ENCODE measurements at places on chromosomes 5 and 9. TPM values are rescaled to one million over a fixed set of nuclear protein-coding genes. Genes with fewer than 3 reads are reported as not detected.

DNA sequence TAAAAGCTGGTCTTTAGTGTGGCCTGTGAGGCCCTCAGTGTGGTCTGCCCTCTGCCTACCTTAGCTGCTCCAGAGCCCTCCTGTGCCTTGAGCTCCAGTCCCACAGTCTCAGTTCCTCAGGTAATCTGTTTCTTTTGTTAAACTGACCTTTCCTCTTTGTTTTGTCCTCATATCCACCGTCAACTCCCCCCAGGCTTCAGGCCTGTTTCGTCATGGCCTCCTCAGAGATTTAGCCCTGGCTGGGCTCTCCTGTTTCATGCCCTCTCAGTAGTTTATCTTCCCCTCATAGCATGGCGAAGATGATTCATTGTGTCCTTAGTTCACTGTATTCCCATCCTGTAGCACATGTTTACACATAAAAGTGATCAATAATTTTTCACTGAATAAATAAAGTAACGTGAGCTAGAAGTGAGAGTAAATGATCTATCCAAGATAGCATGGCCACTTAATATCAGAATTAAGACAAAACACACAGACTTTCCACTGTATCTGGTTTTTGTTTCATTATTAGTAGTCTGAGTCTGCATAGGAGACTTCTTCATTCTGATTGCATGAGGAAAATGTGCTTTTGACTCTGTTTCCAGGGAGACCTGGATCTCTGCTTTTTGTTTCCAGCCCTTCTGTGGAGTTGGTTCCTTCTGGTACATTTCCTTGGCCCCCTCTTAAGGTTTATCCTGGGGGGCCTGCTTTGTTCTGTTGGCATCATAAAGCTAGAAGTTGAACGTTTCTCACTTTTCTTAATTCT, 70.5 kb downstream of the SNX24 start:
- no peak for DNase-seq

The TAF11L5 gene
- not detected for total RNA-seq

GRCh38 chr9:7212101-7212500, 454.3 kb downstream of the KDM4C start:
- DNase-seq = no peak

- DNase-seq = no peak
Observed at GRCh38 chr9:121876658-121877271, 216.3 kb downstream of the TTLL11 start.

GRCh38 chr9:82722051-82722450, 340.9 kb downstream of the RASEF start:
- no peak for DNase-seq

The DBH gene
- total RNA-seq = not detected

- DNase-seq = no peak
Observed at GRCh38 chr9:89975024-89975423, 370.2 kb downstream of the GADD45G start.

DNA sequence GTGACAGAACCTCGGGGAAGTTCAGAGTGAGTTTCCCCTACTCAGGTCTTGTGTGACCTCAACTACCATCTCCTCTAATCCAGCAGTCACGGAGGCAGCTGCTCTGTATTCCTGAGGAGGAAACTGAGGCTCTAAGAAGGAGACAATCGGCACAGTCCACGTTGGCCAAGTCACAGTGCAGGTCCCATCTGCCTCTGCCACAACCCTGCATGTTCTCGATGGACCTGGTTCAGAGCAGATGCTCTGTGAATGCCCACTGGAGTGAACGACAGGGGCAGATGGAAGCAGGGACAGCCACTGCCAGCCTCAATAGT, 722 bp upstream of the ERGIC1 start:
- DNase-seq = no peak

GRCh38 chr5:78899922-78900362, 85.2 kb downstream of the ARSB start:
- DNase-seq = no peak

The INSYN2B gene
- total RNA-seq = 21.4 TPM

GRCh38 chr9:114085387-114085789, 7.3 kb upstream of the AMBP start:
- no peak for DNase-seq

GRCh38 chr5:92652756-92653155, 928.3 kb downstream of the NR2F1-AS1 start:
- DNase-seq = no peak

DNA sequence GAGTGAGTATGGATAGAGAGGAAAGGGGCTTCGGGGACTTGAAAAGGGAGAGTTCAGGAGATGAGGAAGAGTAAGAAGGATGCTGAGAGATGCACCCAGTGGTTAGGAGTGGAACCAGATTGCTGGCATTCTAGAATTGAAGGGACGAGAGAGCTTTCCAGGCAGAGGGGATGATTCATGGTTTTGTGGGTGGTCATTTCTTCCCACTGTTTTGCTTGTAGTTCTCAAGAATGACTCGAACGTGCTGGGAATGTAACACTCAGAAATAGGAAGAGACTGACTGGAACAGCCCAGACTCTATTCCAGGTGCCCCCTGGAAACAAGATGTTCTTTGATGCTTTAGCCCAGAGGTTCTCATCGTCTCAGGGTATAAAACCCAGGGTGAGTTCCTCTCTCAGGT, 294.2 kb downstream of the ICE1 start:
- no peak for DNase-seq

DNA sequence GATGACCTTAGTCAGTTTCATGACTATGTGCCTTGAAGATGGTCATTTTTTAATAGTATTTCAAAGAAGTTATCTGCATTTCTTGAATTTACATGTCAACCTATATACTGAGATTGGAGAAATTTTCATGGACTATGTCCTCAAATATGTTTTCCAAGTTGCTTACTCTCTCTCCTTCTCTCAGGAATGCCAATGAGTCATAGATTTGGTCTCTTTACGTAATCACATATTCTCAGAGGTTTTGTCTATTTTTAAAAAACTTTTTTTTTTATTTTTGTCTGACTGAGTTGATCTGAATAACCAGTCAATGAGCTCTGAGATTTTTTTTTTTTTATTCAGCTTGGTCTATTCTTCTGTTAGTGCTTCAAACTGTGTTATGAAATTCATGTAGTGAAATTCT, 374.7 kb upstream of the GRIN3A start:
- DNase-seq = no peak

The FBN2 gene
- total RNA-seq = 73.7 TPM

DNA sequence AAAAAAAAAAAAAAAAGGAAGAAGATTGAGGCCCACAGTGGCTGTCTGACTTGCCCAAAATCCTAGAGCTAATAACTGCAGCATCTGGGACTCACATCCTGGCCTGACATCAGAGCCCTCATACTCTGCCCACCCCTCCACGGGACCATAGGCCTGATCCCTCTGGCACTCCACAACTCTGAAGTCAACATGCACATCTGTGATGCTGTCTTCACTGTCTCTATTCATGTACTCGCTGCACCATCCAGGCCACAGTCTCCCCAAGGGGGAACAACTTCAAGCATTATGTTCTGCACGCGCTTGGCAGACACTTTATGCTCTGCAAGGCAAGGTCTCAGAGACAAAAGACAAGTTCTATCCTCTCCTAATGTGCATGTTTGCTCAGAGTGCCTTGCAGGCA, 158.2 kb downstream of the SPOCK1 start:
- no peak for DNase-seq

GRCh38 chr9:89097219-89097618, 81.4 kb downstream of the SHC3 start:
- DNase-seq = no peak

DNA sequence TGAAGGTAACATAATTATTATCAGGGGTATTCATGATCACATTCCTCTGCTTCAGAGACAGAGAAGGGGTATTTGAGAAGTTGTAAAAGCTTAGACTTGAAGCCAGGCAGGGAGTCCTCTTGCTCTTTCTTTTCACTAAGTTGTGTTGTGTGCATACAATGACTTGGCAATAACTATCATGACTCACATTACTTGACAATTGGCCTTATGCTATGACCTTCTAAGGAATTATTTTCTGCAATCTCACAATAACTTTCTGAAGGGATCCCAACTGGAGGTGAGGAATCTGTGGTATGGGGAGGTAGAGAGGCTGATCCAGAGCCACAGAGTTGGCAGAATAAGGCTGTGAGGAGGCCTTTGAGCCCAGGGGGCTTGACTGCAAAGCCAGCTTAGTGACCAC, 622.3 kb downstream of the MTRR start:
- DNase-seq = no peak

DNA sequence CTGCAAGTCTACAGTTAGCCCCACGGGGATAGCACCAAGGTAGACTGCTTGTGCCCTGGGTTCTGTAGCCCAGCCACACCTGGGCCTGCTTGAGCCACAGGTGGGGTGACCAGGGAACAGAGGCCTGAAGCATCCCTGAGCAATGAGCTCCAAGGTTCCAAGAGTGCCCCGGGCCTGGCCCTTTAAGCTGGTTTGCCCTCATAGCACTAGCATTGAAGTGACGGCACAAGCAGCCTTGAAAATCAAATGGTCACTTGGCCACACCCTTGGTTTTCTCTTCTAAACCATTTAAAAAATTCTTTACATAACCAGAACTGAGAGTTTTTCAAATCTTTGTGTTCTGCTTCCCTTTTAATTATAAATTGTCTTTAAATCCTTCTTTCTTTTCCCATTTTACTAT, 24.7 kb downstream of the FBXO10 start:
- DNase-seq = no peak

The PAEP gene
- not detected for total RNA-seq

DNA sequence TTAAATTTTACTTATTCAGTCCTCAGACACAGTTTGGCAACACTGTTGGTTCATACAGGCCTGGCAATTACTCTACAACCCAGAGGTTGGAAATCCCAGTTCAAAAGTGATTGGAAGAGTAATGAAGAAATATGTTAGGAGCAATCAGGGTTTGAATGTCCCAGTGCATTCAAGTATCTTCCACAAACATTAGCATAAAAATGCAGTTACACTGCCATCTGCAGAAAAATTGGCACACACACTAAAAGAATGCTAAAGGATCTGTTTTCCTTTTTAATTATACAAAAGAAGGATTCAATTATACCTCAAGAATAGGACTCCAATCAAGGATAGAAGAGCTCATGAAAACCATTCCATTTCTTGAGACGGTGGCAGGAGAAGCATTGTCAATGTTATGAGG, 130.2 kb downstream of the DNAH5 start:
- no peak for DNase-seq

DNA sequence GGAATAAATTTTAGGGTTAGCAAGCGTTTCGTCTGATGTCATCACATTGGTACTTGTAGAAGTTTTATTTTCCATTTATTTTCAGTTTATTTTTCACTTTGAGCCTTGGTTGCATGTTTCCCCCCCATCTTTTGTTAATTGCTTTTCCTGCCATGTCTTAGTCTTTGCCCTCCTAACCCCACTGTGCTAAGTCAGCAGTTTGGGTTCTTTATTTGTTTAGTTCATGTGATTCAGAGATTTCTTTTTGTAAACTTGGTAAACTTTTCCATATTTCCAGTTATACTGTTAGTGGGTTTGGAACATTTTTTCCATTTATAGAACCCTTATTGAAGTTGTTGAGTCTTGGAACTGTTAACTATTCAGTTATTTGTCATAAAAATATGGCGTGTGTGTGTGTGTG, 252.9 kb upstream of the ANKH start:
- DNase-seq = no peak

- no peak for DNase-seq
Observed at GRCh38 chr5:80411589-80412219, 3.8 kb downstream of the ZFYVE16 start.

DNA sequence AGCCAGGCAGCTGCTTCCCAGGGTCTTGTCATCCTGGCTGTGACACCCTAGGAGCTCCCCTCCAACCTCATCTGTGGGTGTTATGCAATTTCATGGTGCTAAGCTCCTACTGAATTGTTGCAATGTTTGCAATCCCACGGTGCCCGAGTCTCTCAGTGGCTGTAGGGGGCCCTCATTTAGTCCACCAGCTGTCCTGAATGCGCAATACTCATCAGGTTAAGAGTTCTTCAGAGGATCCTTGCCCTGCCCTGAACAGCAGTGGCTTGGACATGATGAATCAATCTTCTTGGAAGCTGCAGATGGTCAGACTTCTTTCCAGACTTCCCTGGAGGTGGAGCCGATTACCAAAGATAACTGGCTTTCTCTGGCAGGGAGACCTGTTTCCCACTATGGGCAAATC, 584.1 kb downstream of the CCDC171 start:
- no peak for DNase-seq

GRCh38 chr9:29213417-29214153, 1640.3 kb upstream of the C9orf72 start:
- DNase-seq = no peak

GRCh38 chr9:133286523-133286922, 11.5 kb upstream of the ABO start:
- DNase-seq = no peak

The RBM22 gene
- 18.9 TPM for total RNA-seq

GRCh38 chr5:36111238-36111637, 40.4 kb downstream of the LMBRD2 start:
- DNase-seq = no peak

The F2RL2 gene
- total RNA-seq = 0.66 TPM

DNA sequence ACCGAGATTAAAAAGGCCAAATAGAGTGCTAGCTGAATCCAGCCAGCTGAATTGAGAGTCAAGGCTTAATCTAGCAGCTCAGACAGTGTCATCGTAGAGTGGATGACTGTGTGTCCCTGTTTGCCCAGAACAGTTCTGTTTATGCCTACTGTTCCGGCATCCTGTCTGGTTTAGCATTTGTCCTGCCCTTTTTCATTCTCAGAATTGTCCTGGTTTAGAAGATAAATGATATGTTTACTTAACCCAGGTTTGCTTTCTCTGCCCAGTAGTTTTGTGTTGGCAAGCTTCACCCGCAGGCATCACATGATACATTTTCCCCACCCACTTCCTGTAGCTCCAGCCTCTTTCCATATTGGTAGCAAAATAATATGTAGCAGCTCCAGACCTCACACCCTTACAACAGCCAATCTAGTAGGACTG, 41.3 kb upstream of the ZSWIM6 start:
- DNase-seq = peak; percentile 50

The NAIP gene
- 1.5 TPM for total RNA-seq

The RAB3C gene
- total RNA-seq = 0.14 TPM

DNA sequence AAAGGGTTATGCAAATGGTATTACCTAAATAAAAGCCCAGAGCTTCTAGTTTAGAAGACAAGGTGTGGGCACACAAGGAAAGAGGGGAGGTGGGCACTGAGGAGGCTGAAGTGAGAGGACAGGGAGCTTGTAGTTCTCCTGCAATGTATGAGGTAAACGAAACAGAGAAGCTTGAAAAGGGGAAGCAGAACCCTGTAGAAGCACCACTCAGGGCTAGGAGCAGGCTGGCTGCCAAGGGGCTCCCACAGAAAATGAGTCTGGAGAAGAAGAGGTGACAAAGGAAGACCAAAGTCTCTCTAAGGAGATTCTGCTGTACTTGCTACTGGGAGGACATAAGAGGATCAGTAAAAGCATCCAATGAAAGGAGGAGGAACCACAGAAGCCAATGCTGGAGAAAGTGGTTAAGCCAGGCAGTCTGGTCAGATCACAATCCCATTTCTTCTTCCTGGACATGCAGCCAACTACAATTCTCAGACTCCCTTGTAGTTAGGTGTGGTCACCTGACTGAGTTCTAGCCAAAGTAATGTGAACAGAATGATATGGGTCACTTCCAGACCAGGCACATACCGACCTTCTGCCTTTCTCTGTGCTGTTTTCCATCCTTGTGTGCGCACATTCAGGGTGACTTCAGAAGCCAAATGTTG, 174.5 kb upstream of the MAP3K1 start:
- no peak for DNase-seq

The PROB1 gene
- 2.5 TPM for total RNA-seq

Measured in pulmonary artery endothelial cell (primary cell).